CD4-positive, alpha-beta T cell treated with Interleukin-10 for 1 hour (primary cell): ENCODE measurements at places on chromosomes 2 and 18.

GRCh38 chr2:63046552-63046951 is 4.1 kb upstream of the OTX1 start:
- DNase-seq = no peak

- no peak for DNase-seq
Measured at GRCh38 chr2:127004893-127005600, 101.9 kb downstream of the BIN1 start.

DNA sequence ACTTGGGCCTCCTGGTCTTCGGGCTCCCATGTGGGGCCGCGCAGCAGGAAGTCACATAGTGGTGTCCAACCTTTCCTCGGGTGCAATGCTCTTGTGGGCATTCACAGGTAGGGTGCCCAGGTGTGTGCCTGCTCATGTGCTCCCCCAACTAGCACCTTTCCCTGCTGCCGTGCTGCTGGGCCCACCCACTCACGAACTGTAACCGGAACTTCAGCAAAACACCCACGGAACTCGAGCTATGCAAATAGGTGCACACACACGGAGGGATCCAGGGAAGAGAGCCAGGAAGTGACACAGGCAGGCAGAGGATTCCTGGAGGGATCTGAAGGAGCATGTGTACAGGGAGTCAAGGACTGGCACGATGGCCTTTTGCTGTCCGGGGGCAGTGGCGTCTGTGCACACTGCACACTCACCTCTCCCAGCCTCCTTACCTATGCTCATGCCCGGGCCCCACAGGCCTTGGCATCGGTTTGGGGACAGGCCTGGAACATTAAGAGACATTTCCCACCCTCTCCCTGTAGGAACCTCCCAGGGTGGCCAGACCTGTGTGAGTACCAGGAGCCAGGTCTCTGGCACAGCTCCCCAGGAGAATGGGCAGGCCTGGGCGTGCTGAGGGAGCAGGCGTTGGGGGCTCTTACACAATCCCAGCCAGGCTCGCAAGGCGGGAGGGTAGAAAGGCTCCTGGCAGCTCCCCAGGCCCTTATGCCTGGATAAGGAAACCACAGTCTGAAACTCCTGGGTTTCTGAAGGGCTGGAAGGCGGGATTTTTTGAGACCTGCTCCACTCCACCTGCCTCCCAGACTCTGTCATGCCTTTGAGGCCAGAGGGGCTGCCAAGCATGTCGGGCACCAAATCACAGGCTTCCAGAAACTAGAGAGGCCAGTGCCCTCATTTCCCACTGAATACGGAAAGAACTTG is 6.6 kb upstream of the PTMA start:
- DNase-seq = no peak

GRCh38 chr2:233039846-233040530 is 7.5 kb downstream of the NEU2 start:
- DNase-seq = no peak

GRCh38 chr18:25291150-25291549 is 60.8 kb downstream of the ZNF521 start:
- no peak for DNase-seq

DNA sequence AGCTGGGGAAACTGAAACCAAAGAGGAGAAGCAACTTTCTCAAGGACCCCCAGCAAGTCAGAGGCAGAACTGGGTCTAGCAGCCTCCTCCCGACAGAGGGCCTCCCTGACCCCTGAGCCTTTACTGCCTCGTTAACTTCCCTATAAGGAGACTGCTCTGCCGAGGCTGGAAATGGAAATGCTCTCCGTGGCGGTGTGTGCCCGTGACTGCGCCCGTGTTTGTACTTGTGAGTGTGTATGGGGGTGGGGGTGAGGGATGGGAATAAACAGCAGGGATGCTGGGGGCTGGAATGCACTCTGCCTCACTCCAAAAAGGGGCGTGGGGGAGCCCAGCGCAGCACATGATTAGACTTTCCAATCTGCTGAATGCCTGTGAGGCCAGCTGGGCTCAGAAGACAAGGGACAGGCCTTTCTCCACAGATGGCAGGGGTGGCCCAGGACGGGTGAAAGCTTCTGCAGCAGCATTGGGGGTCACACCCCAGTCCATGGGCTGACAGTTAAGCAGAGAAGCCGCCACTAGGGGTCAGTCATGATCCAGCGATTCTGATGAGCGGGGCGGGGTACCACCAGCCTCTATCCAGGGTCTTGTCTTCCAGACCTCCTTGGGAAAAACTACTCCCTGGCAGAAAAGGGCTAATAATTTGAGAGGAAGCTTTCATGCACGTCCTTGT is 26.8 kb downstream of the MPHOSPH10 start:
- peak; percentile 57 for DNase-seq

DNA sequence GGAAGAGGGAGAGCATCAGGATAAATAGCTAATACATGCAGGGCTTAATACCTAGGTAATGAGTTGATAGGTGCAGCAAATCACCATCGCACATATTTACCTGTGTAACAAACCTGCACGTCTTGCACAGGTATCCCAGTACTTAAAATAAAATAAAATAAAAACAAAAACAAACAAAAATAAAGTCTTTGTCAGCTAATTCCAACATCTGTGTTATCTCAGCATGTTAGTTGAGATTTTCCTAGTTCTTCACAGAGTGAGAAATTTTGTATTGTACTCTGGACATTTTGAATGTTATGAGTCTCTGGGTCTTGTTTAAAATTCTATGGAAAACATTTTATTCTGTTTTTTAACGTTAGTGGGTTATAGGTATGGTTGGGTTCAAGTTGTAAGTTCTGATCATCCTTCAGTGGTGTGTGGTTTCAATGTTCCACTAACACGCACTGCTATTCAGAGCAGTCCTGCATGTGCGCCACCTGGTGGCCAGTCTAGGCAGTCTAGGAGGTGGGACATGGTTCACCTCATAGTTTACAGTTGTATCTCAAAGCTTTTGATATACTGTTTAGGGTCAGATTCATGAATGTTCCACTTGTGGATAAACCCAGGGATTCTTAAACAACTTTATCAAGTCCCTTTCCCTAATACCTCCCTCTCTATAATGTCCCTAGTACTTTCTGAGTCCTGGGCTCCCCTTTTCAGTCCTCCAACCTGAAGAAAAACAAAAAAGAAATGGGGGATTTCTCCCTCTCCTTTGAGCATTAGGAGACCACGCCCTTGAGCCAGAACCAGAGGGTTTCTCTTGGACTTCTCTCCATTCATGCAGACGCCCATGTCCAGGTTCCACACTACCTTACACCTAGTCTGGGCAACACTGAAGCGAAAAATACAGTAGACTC is 213.4 kb upstream of the GATA6 start:
- peak; percentile 72 for DNase-seq

GRCh38 chr2:222239945-222240675 is 58.7 kb downstream of the PAX3 start:
- no peak for DNase-seq

GRCh38 chr2:102801858-102802699 is 40.2 kb downstream of the TMEM182 start:
- no peak for DNase-seq

DNA sequence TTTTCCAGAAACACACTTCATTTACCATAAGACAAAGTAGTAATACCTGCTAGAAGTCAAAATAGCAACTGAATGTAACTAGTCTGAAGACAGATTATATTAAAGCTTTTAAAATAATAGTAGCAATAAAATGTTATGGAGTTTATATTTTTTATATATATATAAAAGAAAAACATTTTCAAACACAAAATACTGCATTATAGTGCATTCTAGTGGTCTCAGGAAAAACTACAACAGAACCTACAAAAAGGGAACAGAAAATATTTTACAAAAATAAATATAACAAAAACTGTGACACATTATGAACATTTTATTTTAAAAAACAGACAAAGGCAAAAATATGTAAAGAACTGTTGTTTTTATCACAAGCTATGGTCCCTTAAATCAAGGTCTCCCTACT is 48.0 kb downstream of the STRN start:
- DNase-seq = no peak

- no peak for DNase-seq
Measured at GRCh38 chr2:231455222-231455621, 9.1 kb downstream of the NCL start.

DNA sequence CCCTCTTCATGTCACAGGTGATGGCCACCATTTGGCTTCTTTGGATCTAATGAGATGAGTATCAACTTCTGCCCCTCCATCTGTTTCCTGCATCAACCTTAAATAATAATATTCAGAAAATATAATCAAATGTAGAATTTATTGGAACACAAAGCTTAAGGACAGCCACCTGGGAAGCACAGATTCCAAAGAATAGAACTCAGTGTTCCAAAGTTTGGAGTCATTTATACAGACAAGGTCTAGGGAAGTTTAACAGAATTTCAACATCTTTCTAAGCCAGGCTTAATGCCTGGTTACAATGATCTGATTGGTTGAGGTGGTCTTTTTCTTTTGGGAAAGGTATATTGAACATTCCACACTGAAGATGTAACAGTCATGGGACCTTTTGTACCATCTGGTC is 218.0 kb upstream of the PIEZO2 start:
- DNase-seq = no peak

DNA sequence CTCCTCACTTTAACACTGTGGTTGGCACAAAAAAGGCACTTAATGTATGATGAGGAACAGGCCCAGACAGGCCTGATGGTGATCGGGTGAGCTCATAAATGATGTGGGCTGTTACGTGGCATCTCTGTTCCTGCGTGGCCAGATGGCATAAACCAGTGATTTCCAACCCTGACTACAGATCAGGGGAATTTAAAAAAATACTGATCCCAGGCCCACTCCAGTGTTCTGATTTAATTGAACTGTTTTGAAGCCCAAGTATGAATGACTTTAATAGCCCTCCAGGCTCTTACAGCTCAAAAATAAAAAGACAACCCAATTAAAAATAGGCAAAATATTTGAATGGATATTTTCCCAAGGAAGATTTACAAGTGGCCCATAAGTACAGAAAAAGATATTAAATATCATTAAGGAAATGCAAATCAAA is 48.2 kb downstream of the LIPG start:
- DNase-seq = no peak

GRCh38 chr2:233185963-233186362 is 65.5 kb upstream of the ATG16L1 start:
- DNase-seq = no peak

GRCh38 chr2:165698444-165698884 is 95.6 kb downstream of the GALNT3 start:
- DNase-seq = no peak

DNA sequence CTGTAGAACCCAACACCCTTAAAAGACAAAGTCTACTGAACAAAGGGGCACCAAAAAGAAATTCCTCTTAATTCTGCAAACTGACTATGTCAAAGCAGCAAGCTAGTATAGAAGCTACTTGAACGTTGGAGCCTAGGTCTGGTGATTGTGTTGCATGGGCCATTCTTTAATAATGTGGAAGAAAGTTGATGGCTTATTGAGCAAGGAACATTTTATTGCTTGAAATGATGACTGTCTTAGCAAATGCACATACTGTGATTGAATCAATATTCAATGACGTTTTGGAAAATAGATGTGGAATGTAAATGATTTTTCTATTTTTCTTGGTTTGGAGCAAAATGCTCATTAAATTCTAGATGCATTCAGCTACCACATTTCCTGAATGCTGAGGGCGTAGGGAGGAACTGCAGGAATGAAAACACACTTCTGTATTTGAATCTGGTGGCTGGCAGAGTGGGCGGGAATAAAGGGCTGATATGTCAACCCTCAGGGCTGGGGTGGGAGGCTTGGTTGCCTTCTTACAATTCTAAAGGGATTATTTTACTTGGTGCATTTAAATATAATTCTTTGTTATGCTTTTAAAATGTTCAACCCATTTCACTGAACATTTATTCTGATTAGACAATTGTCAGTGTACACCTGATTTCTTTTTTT is 26.5 kb downstream of the MYO3B start:
- no peak for DNase-seq

DNA sequence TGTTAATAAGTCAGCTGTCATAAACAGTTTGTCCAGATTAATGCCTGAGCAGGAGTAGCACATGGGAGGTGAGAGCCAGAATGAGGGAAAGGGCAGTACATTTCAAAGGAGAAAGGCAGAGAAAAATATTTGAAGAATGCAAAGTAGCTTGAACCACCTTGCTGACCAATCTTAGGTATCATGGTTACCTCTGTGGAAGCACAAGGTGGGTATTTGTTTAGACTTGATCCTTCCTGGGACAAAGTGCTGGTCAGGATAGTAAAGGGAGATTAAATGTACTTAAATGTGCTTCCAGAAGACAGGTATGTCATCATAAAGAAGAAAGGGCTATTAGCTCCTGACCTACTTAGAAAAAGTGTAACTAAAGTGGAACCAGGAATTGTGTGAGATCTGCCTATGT is 105.0 kb downstream of the LRRTM1 start:
- DNase-seq = no peak

DNA sequence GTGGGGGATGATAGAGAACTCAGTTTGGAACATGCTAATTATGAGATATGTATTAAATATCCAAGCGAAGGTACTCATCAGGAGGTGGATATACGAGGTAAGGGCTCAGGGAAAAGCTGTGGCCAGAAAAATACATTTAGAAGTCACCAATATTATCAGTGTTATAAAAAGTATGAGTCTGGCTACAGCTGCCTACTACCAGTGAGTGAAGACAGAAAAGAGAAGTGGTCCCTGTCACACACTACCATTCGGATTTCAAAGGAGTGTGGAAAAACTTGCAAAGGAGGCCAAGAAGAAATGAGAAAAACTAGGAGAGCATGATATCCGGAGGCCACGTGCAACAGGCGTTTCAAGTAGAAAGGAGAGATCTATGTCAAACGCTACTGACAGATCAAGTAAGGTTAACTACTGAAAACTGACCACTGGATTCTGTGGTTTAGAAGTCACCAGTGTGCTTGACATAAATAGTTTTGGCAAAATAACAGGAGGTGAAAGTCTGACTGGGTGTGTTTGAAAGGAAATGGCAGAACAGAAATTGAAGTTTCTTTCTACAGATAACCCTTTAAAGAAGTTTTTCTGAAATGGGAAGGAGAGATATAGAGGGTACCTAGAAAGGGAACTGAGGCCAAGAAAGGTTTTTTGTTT is 118.7 kb upstream of the DNMT3A start:
- no peak for DNase-seq

GRCh38 chr2:37350034-37350433 is 5.6 kb downstream of the QPCT start:
- no peak for DNase-seq

DNA sequence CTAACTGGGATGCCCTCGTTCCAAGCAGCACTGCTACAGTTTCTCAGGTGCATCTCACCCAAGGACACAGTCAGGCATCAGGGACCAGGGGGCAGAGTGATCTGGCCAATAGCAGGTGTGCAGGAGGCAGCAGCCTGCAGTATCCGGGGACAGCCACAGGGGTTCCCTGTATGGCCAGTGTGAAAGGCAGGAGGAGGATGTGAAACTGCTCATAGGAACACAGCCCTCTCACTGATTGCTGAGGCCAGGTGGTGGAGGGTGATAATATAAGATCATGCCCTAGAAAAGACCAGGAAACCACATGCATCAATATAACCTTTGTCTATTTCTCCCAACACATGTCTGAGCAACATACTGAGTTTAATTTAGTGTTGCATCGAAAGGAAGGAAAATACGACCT is 112.7 kb upstream of the TACR1 start:
- DNase-seq = no peak

GRCh38 chr2:86566821-86567190 is 3.6 kb upstream of the CHMP3 start:
- no peak for DNase-seq
